ENCODE measurements at places on chromosomes 7 and 10.

DNA sequence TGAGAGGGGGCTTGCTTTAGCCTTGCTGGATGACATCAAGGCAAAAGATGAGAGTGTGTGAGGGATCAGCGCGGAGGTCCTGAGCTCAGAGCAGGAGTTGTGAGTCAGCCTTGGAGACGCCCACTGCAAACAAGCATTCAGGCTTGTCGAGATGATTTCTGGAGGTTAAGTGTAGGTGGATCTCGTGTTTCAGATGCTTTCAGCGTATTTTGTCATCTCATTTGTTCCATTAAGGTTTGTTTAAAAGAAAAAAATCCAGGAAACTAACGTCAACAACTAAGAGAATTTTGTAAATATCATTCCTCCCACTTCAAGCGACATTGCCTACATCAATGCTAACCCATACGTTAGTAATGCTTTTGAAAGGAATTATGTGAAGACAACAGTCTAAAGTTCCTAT lies 715.4 kb upstream of the NRP1 start:
- DNase-seq, result no peak
- H3K4me1 ChIP-seq, result no peaks in the 10 kb centered on the region
- no peak overlapping the region for H3K4me3 ChIP-seq
- no peaks in the 10 kb centered on the region for H3K36me3 ChIP-seq
- H3K27ac ChIP-seq, result no peak overlapping the region

DNA sequence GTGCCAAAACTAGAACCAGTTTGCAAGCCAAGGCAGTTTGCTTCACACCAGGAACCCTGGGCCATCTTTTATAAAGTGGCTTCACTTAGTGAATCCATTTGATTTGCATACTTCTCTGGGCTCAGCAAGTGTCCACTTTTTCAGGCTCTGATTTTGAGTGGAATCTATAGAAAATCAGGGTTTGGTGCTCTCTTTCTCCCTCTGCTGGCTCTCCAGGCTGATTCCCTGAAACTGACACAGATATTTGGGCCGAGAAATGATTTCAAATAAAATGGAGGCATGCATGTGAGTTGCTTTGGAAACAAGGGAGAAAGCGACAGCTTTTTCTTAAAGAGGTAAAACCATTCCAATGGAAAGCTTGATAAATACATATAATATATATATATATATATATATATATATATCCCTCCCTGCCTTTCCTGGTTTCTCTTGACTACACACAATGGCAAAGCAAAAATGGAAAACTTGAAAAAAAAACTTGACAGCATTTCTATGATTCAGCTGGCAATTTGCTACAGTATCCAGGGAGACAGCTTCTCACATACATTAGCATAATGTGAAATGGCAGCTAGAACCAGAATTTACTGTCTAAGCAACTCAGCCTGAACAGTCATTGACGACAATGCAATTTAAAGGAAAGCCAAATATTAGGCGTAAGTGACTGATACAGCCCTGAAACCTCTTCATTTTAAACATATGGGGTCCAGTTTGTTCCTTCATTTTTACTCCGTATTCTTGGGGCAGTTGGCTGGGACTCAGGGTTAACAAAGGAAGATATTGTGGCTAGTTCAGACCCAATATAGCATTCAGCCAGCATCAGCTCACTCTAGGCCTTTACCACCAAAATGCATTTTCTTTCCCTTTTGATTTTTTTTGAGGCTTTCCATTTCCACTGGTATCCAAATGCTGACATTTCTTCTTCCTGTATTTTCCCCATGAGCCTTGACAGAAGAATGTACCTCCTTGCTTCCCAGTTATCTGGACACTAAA lies 188.5 kb downstream of the TMEM178B start:
- H3K4me1 ChIP-seq, result no peaks in the 10 kb centered on the region
- H3K27me3 ChIP-seq, result peaks cover 13% of the 10 kb centered on the region
- no peak overlapping the region for H3K27ac ChIP-seq

DNA sequence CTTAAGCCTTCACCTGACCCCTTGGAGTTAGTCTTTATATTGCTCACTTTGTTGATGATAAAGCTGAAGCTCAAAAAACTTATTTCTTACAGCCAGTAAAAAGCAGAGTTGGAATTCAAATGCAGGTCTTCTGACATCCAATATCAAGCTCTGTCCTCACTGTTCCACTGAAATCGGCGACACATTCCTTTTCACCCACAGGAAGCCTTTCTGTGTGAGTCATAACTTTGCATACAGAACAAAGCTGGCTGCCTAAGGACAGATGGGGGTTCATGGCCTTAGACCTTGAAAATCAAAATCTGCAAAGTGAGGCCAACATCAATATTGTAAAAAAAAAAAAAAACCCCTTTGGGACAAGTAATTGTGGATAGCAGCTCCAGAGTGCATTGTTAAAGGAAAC lies 21.8 kb upstream of the AKR1B1 start:
- no peak for DNase-seq
- H3K4me3 ChIP-seq, result no peak overlapping the region
- no peaks in the 10 kb centered on the region for H3K4me1 ChIP-seq

DNA sequence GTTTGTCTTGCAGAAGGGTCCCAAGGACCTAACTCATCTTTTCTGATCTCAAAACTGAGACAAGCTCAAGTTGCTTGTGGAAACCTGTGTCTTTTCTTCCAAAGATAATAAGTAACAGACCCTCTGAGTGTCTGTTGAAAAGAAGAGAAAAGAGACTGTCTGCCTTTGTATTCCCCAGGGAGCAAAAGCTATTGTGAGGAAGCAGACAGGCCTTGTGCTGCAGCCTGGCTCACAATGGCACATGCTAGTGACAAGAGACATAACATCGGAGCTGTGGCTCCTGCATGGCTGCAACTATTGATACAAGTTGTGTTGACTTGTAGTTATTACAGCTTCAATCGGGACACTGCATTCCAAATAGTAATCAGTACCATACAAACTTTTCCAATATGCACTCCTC lies 202.9 kb downstream of the DKK1 start:
- no peaks in the 10 kb centered on the region for H3K4me1 ChIP-seq
- H3K27ac ChIP-seq, result no peak overlapping the region
- H3K36me3 ChIP-seq, result no peaks in the 10 kb centered on the region
- no peak for DNase-seq
- H3K27me3 ChIP-seq, result no peaks in the 10 kb centered on the region
- no peak overlapping the region for H3K4me3 ChIP-seq

DNA sequence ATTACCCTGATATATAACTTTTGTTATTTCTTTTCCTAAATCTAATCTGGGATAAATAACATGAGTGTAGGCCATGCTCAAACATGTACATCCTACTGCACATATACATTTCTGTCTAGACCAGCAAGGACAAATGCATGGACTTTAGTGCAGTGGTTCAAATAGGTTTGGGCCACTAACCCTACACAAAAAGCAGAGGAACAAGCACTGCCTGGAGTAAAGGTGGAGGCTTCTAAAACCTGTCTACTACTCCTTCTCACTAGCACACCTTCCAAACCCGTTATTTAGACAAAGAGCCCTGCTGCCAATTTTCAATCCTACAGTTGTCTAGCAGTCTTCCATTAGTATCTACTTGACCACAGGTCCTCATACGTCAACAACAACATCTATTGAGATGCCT lies 34.8 kb downstream of the SGCE start:
- H3K36me3 ChIP-seq, result no peaks in the 10 kb centered on the region
- no peaks in the 10 kb centered on the region for H3K4me1 ChIP-seq
- no peaks in the 10 kb centered on the region for H3K27me3 ChIP-seq
- H3K4me3 ChIP-seq, result no peak overlapping the region
- no peak overlapping the region for H3K27ac ChIP-seq

- no peak for DNase-seq
- H3K36me3 ChIP-seq, result no peaks in the 10 kb centered on the region
- H3K27ac ChIP-seq, result no peak overlapping the region
- H3K4me1 ChIP-seq, result no peaks in the 10 kb centered on the region
Observed at GRCh38 chr10:7738536-7739407, 35.7 kb downstream of the ITIH2 start.

DNA sequence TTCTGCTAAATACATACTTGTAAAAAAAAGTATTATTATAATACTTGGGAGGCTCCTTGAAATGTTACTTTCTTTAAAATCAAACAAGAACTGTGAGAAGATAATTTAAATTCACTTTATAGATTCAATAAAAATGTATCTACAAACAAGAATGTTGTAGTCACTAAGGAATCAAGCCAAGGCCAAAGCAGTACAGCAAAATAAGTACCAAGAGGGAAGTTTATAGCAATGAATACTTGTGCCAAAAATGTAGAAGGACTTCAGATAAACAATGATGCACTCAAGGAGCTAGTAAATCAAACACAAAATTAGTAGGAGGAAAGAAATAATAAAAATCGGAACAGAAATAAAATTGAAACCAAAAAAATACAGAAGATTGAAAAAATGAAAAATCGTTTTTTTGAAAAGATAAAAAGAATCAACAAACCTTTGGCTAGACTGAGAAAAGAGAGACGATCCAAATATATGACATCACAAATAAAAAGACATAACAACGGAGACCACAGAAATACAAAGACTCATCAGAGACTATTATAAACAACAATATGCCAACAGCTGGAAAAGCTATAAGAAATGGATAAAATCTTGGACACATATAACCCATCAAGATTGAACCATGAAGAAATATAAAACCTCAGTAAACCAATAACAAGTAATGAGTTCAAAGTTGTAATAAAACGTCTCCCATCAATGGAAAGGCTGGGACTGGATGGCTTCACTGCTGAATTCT lies 286.0 kb upstream of the TMEM229A start:
- H3K4me1 ChIP-seq, result no peaks in the 10 kb centered on the region
- no peak overlapping the region for H3K27ac ChIP-seq
- H3K27me3 ChIP-seq, result no peaks in the 10 kb centered on the region
- H3K4me3 ChIP-seq, result no peak overlapping the region
- no peaks in the 10 kb centered on the region for H3K36me3 ChIP-seq

- peaks cover 2% of the 10 kb centered on the region for H3K36me3 ChIP-seq
- peaks cover 36% of the 10 kb centered on the region for H3K27me3 ChIP-seq
- DNase-seq, result no peak
- H3K27ac ChIP-seq, result no peak overlapping the region
- H3K4me3 ChIP-seq, result no peak overlapping the region
Observed at GRCh38 chr10:31594347-31594873, 275.4 kb downstream of the ZEB1 start.

- no peaks in the 10 kb centered on the region for H3K27me3 ChIP-seq
- H3K4me1 ChIP-seq, result no peaks in the 10 kb centered on the region
- H3K36me3 ChIP-seq, result no peaks in the 10 kb centered on the region
- H3K27ac ChIP-seq, result no peak overlapping the region
- no peak overlapping the region for H3K4me3 ChIP-seq
Observed at GRCh38 chr7:46990761-46991160, 591.1 kb downstream of the TNS3 start.

- no peaks in the 10 kb centered on the region for H3K27me3 ChIP-seq
- no peak overlapping the region for H3K4me3 ChIP-seq
- no peaks in the 10 kb centered on the region for H3K36me3 ChIP-seq
- no peak overlapping the region for H3K27ac ChIP-seq
- peaks cover 14% of the 10 kb centered on the region for H3K4me1 ChIP-seq
Observed at GRCh38 chr7:112238852-112239610, 32.5 kb downstream of the ZNF277 start.

- H3K27me3 ChIP-seq, result peaks cover 61% of the 10 kb centered on the region
- H3K4me3 ChIP-seq, result no peak within 1 kb of the TSS
- no peaks in the 10 kb centered on the region for H3K4me1 ChIP-seq
- H3K27ac ChIP-seq, result no peak within 1 kb of the TSS
Observed at GRCh38 chr7:31051598-31052486, at the start of gene ADCYAP1R1. Gene ADCYAP1R1, plus strand, starts transcription at chr7:31052308. Its CDS starts 10,957 bp downstream, at chr7:31063265.

DNA sequence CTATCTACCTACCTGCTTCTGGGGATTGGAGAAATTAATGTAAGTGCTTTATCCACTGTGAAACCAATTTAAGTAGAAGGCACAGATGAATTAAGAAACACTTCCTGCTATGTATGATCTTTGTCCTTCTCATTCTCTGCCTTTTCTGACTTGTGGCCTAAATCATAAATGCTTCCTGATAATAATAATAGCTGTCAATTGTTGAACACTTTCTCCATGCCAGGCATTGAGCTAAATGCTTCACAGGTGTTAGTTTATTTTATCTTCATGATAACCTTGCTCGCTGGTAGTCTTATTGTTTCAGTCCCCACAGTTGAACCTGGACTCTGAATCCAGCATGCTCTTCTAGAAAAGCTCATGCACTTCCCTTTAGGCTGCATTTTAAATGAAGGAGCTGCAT lies 75.4 kb downstream of the CHN2 start:
- no peaks in the 10 kb centered on the region for H3K27me3 ChIP-seq
- no peak for DNase-seq
- no peak overlapping the region for H3K4me3 ChIP-seq
- no peaks in the 10 kb centered on the region for H3K36me3 ChIP-seq
- peaks cover 56% of the 10 kb centered on the region for H3K4me1 ChIP-seq

DNA sequence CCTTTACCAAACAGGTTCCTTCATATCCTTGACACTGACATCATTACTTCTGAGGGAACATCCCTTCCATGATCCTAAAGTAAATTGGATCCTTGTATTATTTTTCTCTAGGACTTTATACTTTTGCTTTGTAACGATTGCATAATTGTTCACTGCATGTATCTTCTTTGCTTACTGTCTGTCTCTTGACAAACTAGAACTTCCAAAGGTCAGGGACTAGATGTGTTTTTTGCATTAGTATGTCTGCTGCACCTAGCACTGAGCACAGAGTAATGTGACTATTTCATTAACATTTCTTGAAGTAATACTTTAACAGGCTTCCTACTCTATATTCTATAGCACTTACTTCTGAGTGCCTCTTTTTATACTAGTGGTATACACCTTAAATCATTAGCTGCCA lies 976.6 kb upstream of the SORCS1 start:
- no peaks in the 10 kb centered on the region for H3K27me3 ChIP-seq
- H3K27ac ChIP-seq, result no peak overlapping the region
- no peak overlapping the region for H3K4me3 ChIP-seq
- no peaks in the 10 kb centered on the region for H3K4me1 ChIP-seq
- DNase-seq, result no peak
- no peaks in the 10 kb centered on the region for H3K36me3 ChIP-seq

GRCh38 chr7:54798530-54798929 lies 39.5 kb upstream of the SEC61G start:
- no peak overlapping the region for H3K27ac ChIP-seq
- no peak overlapping the region for H3K4me3 ChIP-seq
- DNase-seq, result no peak
- H3K4me1 ChIP-seq, result no peaks in the 10 kb centered on the region

DNA sequence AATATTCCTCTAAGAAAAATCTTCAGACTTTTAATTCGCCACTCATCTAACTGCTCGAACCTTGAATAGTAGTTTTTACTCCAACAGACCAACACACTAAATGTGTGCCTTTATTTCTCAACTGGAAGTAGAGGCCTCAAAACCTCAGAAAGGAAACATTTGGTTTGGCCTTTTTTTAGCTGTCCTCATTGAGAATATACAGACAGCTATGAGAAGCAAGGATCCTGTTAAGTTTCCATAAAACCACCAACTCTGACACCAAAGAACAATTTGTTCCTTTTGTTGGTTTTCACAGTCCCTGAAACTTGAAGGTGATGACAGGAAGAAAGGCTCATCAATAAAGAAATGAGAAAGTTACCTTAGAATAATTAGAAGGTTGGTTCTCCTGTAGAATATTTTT lies 199.2 kb upstream of the MEOX2 start:
- no peaks in the 10 kb centered on the region for H3K36me3 ChIP-seq
- DNase-seq, result no peak
- no peak overlapping the region for H3K27ac ChIP-seq

- H3K36me3 ChIP-seq, result peaks cover 65% of the 10 kb centered on the region
- H3K4me1 ChIP-seq, result peaks cover 11% of the 10 kb centered on the region
- H3K27ac ChIP-seq, result no peak overlapping the region
- H3K27me3 ChIP-seq, result no peaks in the 10 kb centered on the region
- no peak for DNase-seq
Observed at GRCh38 chr10:119933179-119933578, 40.6 kb downstream of the SEC23IP start.

Data from central memory CD8-positive, alpha-beta T cell (primary cell).